ENCODE measurements at places on chromosomes 3 and 15.
A peak's percentile ranks its signal among the peaks of the same experiment; 100 is the strongest.

GRCh38 chr3:76869726-76870384 lies 170.0 kb upstream of the ROBO2 start:
- H3K4me3 ChIP-seq, result no peak overlapping the region
- no peaks in the 10 kb centered on the region for H3K27me3 ChIP-seq
- DNase-seq, result no peak
- H3K36me3 ChIP-seq, result no peaks in the 10 kb centered on the region

- DNase-seq, result no peak
- H3K36me3 ChIP-seq, result no peaks in the 10 kb centered on the region
- no peak overlapping the region for H3K4me3 ChIP-seq
Observed at GRCh38 chr3:188008582-188009213, 145.3 kb upstream of the LPP start.

DNA sequence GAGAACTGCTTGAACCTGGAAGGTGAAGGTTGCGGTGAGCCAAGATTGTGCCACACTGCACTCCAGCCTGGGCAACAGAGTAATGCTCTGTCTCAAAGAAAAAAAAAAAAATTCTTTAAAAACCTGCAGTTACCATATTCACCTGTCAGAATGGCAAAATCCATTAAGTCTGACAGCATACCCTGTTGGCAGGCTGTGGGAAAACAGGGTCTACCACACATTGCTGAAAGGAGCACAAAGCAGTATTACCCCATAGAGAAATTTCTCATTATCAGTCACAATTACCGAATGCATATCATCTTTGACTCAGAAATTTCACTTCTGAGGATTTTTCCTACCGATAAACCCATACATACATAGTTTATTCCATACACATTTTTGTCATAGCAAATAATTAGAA lies 264.1 kb upstream of the SLCO3A1 start:
- H3K4me1 ChIP-seq, result peaks cover 4% of the 10 kb centered on the region
- H3K4me3 ChIP-seq, result no peak overlapping the region
- H3K27ac ChIP-seq, result no peak overlapping the region
- no peak for DNase-seq

DNA sequence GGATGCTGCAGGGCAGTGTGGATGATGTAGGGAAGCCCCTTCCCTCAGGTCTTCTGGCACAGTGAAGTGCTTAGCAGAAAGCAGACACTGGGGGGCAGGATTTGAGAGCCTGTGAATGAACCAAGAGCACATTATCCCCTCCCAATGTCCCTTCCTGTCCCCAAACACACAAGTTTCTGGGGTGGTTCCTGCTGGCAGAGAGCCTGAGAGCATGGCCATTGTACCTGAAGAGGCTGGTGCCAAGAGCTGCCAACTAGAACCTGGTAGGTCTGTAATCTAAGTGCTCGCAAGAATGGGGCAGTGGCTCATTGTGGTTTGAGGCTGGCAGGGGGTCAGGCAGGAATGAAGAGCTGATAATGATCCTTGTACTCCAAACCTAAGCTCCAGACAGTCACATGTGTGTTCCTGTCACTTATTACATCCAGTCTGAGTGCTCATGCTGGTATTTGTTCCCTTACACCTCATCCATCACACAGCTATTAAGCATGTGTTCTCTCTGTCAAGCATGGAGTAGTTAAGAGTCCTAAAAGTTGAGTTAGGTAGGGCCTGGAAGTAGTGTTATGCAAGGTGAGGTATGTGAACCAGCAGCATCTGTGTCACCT lies 6.7 kb upstream of the CCR1 start:
- peaks cover 9% of the 10 kb centered on the region for H3K27me3 ChIP-seq
- no peak overlapping the region for H3K27ac ChIP-seq
- no peaks in the 10 kb centered on the region for H3K36me3 ChIP-seq
- DNase-seq, result no peak
- no peaks in the 10 kb centered on the region for H3K4me1 ChIP-seq
- no peak overlapping the region for H3K4me3 ChIP-seq

DNA sequence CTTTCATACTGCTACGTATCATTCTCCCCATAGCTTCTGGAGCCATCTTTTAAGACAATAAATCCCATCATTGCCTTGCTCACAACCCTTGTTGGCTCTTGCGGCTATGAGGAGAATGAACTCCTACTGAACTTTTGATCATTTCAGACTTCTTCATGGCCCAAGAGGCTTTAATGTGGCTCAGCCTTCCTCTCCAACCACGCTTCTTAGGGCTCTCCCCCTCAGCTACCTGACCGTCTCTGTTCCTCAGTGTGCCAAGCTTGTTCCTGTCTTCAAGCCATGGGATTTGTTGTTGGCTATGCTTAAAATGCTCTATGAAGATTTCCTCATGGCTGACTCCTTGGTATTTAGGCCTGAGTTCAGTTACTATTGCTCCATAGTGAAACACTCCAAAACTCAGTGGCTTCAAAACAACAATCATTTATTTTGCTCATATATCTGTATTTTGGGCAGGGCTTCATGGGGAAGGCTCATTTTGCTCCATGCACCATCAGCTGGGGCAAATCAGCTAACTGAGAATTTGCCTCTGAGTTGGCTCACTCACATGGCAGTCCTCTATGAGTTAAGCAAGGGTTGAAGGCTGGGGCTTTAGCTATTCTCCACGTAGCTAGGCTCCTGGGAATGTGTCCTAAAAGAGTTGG lies 47.5 kb downstream of the FOXL2 start:
- peaks cover 4% of the 10 kb centered on the region for H3K27me3 ChIP-seq
- DNase-seq, result no peak
- no peak overlapping the region for H3K4me3 ChIP-seq

DNA sequence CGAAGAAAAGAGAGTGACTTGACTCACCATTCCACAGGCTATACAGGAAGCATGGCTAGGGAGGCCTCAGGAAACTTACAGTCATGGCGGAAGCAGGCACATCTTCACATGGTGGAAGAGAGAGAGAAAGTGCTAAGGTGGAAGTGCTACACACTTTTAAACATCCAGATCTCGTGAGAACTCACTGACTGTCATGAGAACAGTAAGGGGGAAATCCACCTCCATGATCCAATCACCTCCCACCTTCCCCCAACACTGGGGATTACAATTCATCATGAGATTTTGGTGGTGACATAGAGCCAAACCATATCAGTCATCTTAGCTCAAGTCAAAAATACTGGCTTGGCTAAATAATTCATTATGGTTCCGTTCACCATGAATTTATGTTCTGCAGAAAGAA lies 45.3 kb upstream of the NEDD4 start:
- no peaks in the 10 kb centered on the region for H3K27me3 ChIP-seq
- H3K27ac ChIP-seq, result peak overlapping the region; percentile 71
- peaks cover 37% of the 10 kb centered on the region for H3K4me1 ChIP-seq
- no peak for DNase-seq
- no peaks in the 10 kb centered on the region for H3K36me3 ChIP-seq

DNA sequence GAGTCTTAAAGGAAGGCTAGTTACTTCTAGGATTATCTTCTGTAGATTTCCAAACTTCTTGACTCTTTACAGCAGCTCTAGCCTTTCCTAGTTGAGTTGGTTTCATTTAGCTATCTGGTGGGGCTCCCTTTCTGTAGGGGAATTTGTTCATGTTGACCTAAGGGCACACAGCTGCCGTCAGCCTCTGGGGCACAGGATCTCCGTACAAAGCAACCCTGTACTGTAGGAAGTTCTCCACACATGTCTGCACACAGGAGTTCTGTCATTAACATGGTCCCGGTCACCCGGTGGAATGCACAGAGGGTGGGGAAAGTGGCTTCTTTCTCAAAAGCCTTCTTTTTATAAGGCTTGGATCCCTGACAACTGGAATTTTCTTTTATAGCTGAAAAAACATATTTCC lies 88.7 kb upstream of the TNIK start:
- peaks cover 12% of the 10 kb centered on the region for H3K4me1 ChIP-seq
- no peak overlapping the region for H3K27ac ChIP-seq
- H3K27me3 ChIP-seq, result no peaks in the 10 kb centered on the region
- no peaks in the 10 kb centered on the region for H3K36me3 ChIP-seq
- peak overlapping the region; percentile 7 for H3K4me3 ChIP-seq

DNA sequence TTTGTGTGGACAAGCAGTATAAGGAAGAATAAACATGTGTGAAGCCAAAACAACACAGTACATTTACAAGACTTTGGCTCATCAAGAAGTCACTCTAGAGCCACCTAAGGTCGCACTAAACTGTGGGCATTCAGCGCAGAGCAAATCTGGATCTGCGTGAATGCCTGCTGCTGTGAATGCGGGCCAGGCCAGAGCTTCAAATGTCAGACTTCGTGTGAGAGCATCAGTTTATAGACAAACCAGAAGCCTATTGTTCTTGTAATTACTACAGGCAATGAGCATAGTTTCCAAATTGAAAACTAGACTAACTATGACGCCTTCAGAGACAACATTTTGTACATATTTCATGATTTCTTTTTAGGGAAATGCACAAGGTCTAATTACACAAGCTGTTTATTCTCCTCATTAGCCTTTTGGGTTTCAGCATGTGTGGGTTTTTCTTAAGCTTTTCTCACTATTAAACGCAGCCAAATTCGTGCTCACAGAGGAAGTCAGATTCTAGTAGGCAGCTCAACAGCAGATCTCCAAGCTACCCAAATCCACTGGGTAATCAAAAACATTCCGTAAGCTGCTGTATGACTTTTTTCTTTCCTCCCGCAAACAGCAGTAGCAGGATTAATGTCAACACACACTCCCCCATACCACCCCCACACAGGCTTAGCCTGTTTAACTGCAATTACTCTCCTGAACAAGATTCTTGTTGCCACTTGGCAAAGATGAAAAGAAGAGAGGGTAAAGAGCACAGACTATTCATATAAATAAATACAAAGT lies 84.5 kb upstream of the SETMAR start:
- DNase-seq, result no peak
- no peaks in the 10 kb centered on the region for H3K36me3 ChIP-seq
- H3K4me3 ChIP-seq, result peak overlapping the region; percentile 16
- peaks cover 36% of the 10 kb centered on the region for H3K4me1 ChIP-seq
- peaks cover 3% of the 10 kb centered on the region for H3K27me3 ChIP-seq

DNA sequence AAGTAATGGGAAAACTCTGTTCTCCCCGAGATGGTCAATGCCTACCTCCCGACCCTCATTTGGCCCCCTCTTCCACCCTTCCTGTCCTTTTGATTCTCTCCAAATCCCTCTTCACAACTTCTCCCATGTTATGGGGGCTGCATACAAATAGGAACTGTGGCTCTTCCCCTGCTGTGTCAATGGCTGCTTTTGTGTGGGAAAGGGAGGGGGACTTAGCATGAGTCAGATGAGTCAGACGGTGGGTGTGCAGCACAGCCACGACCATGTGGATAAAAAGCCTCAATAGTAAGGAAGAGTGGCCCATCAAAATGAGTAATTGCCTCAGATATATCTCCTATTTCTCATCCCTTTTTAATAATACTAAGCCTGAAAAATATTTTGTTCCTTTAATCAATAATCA lies 31.9 kb downstream of the SPATA16 start:
- H3K27ac ChIP-seq, result no peak overlapping the region
- no peaks in the 10 kb centered on the region for H3K4me1 ChIP-seq
- H3K27me3 ChIP-seq, result peaks cover 7% of the 10 kb centered on the region
- H3K4me3 ChIP-seq, result no peak overlapping the region

DNA sequence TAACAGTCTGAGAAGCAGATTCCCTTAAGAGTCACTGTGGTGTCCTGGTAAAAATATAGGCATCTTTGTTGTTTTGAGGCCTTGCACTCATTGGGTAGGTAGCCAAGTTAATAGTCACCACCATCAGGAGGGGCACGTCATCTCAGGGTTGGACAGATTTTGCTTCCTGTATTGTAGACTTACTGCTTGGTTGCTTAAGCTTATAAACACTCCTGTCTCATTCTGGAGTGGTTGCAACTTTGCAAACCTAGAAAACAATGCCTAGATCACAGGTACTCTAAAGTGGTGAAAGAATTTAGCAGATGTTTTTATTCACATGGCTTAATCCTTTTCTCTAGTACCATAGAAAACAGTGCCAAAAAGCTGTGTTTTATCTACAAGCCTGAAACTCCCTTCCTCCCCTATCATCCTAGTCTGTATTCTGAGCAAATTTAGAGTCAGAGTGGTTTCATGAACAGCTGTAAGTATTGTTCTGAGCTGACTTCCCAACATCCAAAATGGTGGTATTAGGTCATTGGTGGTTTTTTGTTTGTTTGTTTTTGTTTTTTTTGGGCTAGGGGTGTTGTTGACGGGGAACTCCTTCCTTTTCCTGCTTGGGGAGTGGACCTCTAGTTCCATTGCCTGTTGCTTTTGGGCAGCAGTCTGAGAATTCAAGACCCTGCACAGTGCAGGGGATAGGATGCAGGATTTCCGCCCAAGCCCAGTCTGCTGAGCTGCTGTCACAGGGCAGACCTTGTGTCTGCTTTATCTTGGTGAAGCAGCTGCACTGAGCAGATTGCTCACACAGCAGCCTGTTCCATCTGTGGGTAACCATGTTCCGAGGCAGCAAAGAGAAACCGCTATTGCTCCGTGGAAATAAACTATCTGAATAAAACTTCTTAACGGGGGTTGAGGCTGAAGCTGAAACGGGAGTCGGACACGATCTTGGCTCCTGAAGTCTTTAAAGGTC lies 202.0 kb downstream of the AKAP13 start:
- H3K4me1 ChIP-seq, result peaks cover 27% of the 10 kb centered on the region
- peaks cover 43% of the 10 kb centered on the region for H3K36me3 ChIP-seq
- peak overlapping the region; percentile 1 for H3K27ac ChIP-seq
- DNase-seq, result no peak

GRCh38 chr3:33993631-33994030 lies 195.2 kb downstream of the PDCD6IP start:
- H3K36me3 ChIP-seq, result no peaks in the 10 kb centered on the region
- peaks cover 6% of the 10 kb centered on the region for H3K27me3 ChIP-seq
- DNase-seq, result no peak
- H3K4me3 ChIP-seq, result no peak overlapping the region

DNA sequence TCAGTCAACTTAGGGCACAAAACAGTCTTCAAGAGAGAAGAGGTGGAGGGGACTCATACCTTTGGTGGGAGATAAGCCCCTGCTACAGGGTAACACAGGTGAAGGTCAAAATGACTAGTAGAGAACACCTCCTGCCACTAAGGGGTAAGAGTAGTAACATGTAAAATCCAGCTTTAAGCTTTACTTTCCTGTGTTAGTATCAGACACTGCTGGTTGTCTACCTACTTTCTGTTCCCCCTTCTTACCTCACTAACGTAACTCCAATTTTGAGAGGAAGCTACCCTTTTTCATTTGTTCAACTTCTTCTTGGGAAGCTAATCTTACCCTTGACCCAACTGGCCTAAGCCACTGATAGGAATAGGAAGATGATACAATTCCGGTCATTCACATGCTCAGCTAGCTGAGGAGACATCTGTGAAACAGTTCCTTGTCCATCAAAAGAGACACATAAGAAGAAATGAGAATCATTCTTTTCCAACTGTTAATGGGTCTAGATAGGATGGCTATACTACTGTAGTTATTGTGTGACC lies 826.8 kb upstream of the CFAP20DC start:
- H3K4me3 ChIP-seq, result no peak overlapping the region
- DNase-seq, result no peak
- no peaks in the 10 kb centered on the region for H3K36me3 ChIP-seq
- H3K27ac ChIP-seq, result no peak overlapping the region

DNA sequence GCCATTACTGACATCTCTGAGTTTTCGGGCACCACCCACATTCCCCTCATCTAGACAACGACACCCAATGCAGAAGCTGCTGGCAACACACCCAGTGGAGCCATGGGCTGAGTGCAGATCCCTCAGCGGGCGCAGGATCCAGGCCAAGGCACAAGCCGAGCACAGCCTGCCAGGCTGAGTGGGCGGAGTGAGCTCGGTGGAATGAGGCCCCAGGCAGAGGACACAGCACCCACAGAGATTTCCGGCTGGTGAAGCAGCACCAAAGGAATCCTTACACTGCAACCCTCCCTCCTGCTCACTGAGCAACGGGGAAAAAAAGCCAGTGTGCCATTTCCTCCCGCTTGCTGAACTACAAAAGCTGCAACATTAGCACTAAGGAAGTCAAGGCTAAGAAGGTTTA lies 34.3 kb downstream of the ZMAT3 start:
- no peaks in the 10 kb centered on the region for H3K27me3 ChIP-seq
- H3K36me3 ChIP-seq, result peaks cover 22% of the 10 kb centered on the region
- no peak overlapping the region for H3K4me3 ChIP-seq
- DNase-seq, result no peak
